Stimulated activated CD4-positive, alpha-beta T cell treated with anti-CD3 and anti-CD28 coated beads, TNF-alpha, amount 100 ng/mL, for 1 hour (primary cell): ENCODE measurements at places on chromosomes 4 and X.

GRCh38 chr4:40180356-40180755 lies 16.5 kb upstream of the RHOH start:
- DNase-seq = no peak

GRCh38 chrX:151543706-151544105 lies 19.8 kb upstream of the PASD1 start:
- DNase-seq = no peak

- no peak for DNase-seq
Measured at GRCh38 chr4:176193938-176194337, 1.4 kb downstream of the SPATA4 start.

DNA sequence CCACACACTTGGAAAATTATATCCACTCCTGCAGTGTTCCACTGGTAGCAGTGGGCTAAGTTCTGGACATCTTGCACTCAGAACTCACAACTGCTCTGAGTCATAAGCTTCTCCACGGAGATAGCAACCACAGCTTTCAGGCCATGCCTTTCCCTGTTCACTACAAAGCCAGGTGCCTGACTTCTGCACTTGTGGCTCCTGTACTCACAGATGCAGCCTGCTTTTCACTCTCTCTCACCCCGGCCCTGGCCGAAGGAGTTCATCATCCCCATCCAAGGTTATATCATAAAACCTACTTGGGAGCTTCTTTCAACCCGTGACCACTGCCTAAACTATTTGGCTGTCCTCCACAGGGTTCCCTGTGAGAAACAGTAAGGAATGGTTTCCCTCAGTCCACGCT lies 999.4 kb downstream of the GLUD2 start:
- DNase-seq = no peak

DNA sequence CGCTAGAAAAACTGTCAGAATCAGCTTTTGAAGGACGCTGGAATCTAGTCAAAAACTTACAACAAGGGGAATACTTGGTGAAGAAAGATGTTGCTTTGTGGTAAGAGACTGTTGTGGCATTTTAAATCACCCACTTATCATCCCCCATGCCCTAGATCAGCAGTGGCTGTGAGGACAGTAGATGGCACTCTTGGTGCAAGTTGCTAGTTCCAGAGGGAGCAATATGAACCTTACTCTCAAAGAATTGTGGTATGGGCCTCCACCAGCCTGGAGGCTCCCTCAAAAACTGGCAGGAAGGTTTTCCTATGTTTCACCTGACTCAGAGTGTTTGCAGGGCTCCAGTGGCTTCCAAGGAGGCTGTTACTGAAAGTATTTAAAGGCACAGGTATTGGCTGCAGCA lies 37.7 kb upstream of the SLC16A2 start:
- no peak for DNase-seq

DNA sequence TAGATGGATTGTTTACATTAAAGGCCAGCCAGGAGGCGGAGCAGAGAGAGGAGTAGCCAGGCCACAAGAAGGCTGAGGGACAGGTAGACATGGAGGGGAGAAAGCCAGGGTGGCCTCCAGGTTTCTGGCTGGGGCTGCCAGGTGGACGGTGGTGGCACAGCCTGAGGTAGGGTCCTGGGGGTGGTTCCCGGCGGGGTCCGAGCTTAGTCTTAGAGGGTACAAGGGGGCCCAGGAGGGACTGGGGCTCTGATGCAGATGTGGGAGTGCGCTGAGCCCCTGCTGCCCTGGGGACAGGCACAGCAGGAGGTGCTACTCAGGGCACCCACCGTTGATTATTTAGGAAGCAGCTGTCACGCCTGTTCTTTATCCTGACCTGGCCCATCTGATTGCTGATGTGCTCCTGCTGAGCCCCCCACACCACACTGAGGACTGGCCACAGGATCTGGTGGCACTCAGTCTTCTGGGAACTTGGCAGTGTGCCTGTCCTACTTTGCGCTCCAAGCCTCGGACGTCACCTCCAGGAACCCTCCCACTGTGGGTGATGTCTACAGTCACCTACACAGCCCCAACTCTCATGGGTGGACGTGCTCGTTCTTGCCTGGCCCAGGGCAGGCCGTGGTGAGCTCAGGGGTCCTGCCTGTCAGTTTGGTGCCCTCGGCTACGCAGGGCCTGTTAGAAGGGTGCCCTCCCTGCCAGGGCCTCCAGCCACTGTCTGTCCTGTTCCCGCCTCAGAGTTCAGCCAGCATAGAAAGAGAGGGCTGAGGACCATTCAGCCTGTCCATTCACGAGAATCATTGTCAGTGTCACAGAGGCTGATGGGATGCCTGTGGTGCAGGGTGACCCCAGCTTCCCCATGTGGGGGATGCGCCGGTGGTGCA lies 12.0 kb downstream of the WFS1 start:
- no peak for DNase-seq
